ENCODE measurements at places on chromosomes 3 and 15.

- DNase-seq = no peak
Observed at GRCh38 chr3:71815340-71816067, 30.6 kb upstream of the PROK2 start.

DNA sequence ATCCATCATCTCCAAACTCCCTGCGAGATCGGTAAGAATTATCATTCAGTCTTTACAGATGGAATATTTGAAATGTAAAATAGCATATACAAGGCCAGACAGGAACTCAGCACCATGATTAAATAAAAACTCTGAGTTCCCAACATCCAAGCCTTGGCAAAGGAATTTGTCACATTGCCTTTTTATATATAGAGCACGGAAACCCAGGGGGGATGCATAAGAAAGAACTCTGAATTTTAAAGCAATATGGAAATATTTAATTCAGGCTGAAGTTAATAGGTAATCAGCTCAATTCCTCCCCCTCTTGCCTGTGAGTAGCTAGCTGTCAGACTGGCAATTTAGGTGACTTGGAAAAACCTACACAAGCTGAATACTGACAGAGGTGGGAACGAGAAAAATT is 217.9 kb upstream of the KCNMB2 start:
- DNase-seq = no peak

GRCh38 chr15:82890995-82891390 is 61.5 kb downstream of the HOMER2 start:
- DNase-seq = no peak

- no peak for DNase-seq
Observed at GRCh38 chr15:76127880-76128279, 68.1 kb downstream of the TMEM266 start.

DNA sequence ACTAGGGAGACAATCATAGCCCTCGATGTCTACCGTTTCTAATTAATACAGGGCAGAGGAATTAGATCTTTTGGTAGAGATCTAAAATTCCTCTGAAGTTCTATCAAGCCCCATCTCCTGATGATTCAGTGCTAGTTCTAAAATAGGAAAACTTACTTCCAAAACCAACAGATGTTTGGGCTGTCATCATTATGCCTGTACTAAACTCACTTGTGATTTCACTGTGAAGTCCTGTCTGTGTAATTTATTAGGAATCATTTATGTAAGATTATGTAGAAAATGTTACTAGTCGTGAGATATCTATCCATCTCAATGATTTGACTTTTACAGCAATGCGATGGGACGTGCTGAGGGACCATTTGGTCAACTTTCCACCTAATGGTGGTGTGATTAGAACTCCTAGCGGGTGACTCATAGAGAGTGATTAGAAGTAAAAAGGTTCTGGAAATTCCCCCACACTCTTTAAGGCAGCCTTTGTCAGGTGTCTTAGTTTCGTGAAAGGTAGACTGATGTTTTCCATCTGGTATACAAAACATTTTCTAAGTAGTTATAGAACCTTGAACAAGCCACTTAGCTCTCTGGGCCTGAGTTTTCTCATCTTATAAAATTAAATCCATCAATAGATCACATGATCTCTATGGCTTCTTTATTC is 34.2 kb downstream of the LIPC start:
- DNase-seq = no peak

DNA sequence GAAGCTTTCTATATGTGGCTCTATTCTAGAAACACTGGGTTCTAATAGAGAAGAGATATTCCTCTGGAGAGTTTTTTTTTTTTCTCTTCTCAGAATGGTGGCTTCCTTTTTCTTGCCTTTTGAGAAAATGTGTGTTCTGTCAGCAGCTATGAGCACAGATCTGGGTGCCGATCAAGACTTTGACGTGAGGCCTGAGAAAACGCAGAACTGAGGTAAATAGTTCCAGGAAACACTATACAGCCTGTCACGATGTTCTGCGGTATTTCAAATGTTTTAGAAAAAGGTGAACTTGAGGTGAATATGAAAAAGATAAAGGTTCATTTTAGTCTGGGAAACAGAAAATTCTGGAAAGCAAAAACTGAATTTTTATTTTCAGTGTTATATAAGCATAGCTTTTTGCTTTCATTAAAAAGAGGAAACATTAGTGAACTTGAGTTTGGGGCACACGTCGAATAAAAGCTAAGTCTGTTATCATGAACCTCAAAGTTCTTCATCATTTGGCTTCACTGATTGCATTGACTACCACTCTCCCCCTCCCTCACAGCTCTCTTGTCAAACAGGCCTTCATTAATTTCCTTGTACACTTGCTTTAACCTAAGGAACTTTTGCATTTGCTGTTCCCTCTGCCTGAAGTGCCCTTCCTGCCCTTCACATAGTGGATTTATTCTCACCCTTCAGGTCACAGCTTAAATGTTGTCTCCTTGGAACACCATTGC is 265.1 kb downstream of the NFKBIZ start:
- DNase-seq = no peak

- DNase-seq = no peak
Observed at GRCh38 chr15:99224372-99225214, 24.8 kb downstream of the TTC23 start.

- DNase-seq = peak; percentile 70
Observed at GRCh38 chr3:46928282-46928681, 48.3 kb downstream of the CCDC12 start.

- DNase-seq = no peak
Observed at GRCh38 chr3:34844323-34844620, 795.1 kb upstream of the ARPP21 start.

DNA sequence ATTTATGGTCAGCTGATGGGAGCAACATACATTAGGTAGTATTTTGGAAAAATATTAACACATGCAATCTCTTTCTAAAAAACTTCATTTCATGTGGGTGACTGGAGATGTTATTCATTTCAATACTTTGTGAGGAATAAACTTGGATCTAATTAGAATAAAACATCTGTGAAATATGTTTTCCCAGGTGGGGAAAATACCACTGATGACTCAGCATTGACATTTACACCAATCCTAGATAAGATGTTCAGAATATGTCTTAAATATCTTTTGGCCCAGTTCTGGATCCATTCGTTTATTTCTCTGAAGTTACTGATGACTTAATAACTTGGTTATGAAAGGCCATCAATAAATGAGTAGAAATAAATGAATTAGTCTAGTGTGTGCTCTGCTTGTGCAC is 247.6 kb downstream of the CHST2 start:
- no peak for DNase-seq

DNA sequence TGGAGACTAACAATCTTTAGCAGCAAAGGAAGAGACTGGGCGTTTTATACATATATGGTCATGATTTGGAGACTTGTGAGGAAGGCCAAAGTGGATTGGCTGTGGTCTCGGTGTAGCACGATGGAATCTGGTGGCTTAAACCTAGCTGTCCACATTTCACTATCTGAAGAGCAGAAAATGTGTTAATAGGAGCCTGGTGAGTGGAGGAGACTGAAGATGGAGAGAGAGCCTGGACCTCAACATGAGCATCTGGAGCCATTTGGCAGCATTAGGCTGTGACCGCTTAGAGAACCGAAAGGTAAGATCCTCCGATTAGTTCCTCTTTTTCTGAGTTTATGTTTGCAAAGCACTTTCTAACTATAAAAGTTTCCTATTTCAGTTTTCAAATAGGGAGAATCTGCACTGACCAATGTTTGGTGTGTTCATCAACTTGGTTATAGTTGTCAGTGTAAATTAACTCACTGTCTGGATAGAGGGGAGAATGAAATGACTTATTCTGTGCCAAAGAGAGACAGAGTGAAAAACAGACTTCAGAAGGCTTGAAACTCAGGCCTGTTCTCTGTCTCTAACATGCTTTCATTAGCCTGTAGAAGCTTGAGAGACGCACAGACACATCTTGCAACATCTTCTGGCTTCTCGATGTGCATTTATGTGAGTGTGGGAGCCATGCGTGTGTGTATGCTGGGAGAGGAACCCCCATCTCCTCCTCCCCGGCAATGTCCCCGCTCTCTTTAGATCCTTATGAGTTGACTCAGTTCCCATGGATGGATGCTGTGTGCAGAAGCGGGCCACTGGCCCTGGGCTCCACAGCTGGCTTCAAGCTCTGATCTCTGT is 244.7 kb upstream of the TBL1XR1 start:
- no peak for DNase-seq

GRCh38 chr3:193857996-193858395 is 265.0 kb downstream of the OPA1 start:
- peak; percentile 75 for DNase-seq

DNA sequence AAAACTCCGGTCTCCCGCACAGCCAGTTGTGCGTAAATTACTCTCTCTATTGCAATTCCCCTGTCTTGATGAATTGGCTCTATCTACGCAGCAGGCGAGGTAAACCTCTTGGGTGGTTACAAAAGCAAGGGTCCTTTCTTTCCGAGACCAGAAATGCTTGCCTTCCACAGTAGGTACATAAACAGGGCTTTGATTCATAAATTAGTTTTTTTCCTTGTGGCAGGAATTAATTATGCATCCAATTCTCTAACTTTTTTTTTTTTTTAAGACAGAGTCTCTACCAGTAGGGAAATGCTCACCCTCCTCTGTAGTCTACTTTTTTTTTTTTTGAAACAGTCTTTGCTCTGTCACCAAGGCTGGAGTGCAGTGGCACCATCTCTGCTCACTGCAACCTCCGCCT is 16.3 kb downstream of the CD80 start:
- DNase-seq = no peak

DNA sequence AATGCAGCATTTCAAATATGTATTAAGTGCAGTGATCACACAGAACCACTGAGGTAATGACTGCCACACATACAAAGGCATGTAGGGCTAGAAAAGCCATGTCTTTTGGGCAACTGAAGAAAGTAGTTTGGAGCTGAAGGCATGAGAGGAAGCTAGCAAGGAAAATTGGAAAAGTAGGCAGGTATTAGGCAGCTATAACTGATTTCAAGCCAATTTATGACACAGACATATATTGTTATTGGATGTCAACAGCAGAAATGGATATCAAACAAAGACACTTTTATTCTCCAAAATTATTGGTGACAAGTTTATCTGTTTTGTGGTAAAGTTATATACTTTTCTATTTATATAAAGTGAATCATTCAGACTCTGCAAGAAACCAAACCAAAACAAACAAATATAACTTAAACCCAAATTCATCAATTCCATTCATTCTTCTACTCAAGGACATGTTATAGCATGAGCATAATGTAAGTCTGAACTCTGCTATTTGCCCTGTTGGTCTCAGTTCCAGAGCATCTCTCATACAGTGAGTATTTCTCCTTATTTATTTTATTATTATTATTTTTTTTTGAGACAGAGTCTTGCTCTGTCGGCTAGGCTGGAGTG is 307.4 kb upstream of the COL8A1 start:
- DNase-seq = no peak

DNA sequence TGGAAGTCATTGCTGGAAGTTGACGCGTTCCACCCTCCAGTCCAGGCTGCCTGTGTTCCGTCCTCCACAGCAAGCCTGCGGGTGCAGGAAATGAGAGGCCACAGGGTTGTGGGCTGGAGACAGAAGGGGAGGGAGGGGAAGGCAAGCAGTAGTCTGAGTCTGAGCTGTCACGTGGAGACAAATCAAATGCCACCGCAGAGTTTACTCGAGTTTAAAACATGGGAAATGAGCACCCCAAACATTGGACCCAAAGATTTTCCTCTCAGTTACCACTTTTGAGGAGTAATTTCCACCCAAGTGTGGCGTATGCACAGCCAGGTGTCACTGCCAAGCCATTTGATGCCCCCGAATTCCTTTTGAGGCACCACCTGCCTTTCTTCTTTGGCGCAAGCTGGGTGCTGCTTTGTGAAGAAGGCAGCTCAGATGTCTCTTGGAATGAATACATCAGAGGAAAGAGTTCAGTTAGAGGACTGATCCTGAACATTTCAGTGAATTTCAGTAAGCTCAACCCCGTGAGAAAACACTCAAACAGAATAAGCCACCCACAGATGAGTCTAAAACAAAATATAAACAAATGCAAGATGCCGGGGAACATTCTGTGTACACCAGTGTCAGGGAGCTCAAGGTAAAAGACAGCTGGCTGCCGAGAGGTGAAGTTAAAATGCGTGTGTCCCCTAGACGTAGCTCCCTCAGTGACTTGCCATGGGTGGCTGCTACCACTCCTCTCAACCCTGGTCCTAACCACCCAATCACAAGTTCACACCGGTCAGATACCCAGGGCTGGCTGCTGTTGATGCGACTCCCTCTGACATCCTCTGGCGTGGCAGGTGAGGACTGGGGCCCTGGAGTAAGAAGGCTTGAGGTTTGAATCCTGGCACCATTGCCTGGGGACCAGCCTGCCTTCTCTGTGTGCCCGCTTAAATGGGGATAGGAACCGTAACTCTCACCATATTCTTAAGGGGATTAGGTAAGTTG is 203.8 kb downstream of the UACA start:
- peak; percentile 83 for DNase-seq

DNA sequence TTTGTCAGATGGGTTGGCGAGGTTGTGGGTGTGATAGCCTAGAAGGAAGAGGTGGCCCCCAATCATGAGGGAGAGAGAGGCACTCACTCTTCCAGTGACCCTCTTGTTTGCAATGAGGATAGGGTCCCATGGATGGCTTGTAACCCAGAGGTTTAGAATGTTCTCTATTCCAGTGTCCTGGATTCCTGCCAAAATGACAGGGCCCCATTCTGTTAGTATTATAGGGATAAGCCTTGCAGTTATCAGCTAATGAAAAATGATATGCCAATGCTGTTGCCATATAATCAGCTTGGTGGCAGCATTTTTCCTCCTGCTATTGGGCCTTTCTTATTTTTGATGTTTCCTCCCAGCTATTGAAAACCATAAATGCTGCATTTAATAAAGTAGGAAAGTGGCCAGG is 23.3 kb upstream of the SENP7 start:
- DNase-seq = no peak

DNA sequence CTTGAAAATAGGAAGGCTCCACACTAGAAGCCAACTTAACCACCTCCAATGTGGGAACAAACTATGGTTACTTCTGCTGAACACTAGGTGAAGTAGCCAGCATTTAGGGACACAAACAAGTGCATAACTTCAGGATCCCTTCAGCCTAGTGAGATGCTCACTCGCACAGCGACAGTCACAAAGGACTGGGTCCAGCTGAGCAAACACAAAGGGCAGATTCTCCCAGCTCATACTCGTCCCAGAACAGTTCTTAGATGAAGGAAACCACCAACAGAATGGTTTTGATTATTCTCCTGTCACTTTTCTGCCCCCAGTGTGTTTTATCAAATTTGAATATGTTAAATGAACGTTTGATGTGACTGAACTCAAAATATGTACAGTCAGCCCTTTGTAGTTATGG is 201.6 kb downstream of the KCNAB1 start:
- no peak for DNase-seq

- DNase-seq = no peak
Observed at GRCh38 chr3:8499181-8499611, 2.4 kb upstream of the LMCD1 start.

- peak; percentile 24 for DNase-seq
Observed at GRCh38 chr3:193572426-193572908, 17.8 kb upstream of the ATP13A4 start.

DNA sequence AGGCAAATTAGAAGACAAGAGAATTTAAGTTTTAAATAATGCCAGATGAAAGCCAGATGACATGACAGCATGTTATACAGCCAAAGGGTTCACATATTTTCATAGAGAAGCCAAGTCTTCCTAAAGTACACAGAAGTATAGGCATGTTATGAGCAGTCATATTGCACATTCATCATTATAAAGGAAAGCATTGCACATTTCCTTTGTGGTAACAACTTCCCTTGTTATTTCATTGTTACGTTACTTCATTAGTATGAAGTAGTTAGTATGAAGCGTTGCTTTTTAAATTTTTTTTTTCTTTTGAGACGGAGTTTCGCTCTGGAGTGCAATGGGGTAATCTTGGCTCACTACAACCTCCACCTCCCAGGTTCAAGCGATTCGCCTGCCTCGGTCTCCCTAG is 4.6 kb upstream of the ABCC5 start:
- no peak for DNase-seq
